ENCODE measurements at places on chromosomes 1 and 21. TPM values are rescaled to one million over a fixed set of nuclear protein-coding genes. Genes with fewer than 3 reads are reported as not detected.
A peak's percentile ranks its signal among the peaks of the same experiment; 100 is the strongest.

DNA sequence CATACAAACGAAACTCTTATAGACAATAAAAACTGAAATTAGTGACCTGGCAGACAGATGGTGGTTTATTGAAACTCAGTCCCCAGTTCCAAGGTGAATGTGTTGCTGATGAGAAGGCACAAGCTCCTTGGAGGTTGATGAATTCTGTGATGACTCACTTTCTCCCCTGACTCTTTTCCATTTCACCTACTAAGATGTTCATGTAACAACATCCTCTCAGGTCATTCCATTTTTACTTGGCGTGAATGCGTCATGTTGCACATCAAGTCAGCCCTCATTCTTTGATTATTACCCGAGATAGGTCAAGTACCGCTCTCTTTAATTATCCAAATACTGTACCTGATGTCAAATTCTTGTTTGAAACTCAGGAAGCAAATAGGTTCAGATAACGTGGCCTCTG, 10.1 kb upstream of the IL10RB start:
- DNase-seq, result no peak
- H3K4me1 ChIP-seq, result no peaks in the 10 kb centered on the region
- peaks cover 4% of the 10 kb centered on the region for H3K36me3 ChIP-seq
- H3K27me3 ChIP-seq, result no peaks in the 10 kb centered on the region
- H3K27ac ChIP-seq, result no peak overlapping the region

DNA sequence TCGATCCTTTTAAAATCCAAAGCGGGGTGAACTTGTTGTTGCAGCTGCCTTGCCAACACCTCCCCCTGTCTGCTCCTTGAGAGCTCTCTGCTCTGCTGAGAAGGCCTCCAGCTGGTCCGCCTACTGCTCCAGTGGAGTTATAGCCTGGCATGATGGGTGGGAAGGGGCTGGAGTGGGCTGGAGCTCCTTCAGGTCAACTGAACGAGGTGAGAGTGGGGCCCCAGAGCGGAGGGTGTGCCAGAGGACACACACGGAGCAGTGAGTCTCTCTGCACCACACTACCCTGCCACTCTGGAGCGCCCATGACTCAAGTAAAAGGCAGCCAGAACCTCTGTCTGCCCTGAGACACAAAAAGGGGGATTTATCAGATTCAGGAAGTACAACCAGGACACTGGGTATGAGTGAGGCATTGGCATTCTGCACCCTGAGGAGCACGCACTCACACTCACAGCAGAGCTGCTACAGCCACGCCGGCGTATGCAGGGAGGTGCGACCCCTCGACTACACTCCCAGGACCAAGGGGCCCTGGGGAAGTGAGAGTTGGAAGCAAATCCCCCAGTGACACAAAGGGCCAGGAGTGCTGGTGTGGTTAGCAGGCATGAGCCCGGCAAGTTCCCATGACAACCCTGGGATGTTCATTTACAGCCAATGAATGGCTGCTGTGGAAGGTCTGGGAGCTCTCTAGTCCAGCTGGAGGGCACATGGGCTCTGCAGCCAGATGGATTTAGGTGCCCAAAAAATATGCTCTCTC, 28.0 kb upstream of the EVA1B start:
- no peaks in the 10 kb centered on the region for H3K27me3 ChIP-seq
- peak overlapping the region; percentile 41 for H3K27ac ChIP-seq
- no peak for DNase-seq
- no peak overlapping the region for H3K4me3 ChIP-seq
- H3K4me1 ChIP-seq, result no peaks in the 10 kb centered on the region

GRCh38 chr1:20742671-20743070, 10.2 kb upstream of the SH2D5 start:
- H3K27ac ChIP-seq, result no peak overlapping the region
- no peaks in the 10 kb centered on the region for H3K4me1 ChIP-seq
- DNase-seq, result no peak
- no peaks in the 10 kb centered on the region for H3K27me3 ChIP-seq

Gene RIMKLA
- 2.0 TPM for total RNA-seq

DNA sequence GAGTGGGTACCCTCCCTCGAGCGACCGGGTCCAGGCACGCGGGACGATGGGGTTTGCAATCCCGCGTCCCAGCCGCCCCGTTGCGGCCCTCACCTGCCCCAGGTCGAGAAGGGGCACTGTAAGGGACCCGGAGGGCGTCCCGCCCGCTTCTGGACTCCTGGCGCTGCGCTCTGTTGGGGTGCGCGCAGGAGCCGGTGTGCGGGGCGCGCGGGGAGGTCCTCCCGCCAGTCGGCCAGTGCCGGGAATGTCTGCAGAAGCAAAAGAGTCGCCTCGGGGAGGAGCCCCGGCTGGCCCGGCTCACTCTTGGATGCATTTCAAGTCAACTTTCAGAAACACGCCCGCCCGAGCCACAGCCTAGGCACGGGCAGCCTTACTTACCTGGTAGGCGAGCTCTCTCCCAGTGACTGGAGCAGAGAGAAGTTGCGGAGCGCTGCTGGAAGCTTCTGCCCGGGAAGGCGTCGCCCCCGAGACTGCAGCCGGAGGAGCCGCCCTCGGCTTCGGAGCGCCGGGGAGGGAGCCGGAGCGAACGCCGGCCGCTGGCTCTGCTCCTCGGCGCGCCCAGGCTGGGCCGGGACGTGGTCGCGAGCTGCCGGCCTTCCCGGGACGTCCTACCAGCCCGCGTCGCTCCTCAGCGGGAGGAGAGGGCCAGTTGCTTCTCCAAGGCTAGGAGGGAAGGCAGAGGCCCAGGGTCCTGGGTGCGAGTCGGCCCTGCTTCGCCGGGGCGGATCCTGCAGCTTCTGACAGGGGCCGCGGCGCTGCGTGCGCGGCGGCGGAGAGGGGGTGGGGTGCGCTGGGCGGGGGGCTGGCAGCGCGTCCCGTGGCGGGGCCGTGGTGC, at the start of gene LMX1A:
LMX1A (minus strand) TSS at position 739 of the 835 bp plus-strand sequence. CDS start 1,156 bp downstream, outside the sequence.
- H3K27me3 ChIP-seq, result peaks cover 17% of the 10 kb centered on the region
- H3K27ac ChIP-seq, result no peak within 1 kb of the TSS
- peak within 1 kb of the TSS; percentile 22 for H3K4me3 ChIP-seq
- H3K36me3 ChIP-seq, result no peaks in the 10 kb centered on the region
- no peaks in the 10 kb centered on the region for H3K4me1 ChIP-seq
- no peak for DNase-seq

- H3K4me3 ChIP-seq, result no peak overlapping the region
- H3K27me3 ChIP-seq, result no peaks in the 10 kb centered on the region
- no peaks in the 10 kb centered on the region for H3K4me1 ChIP-seq
- H3K27ac ChIP-seq, result no peak overlapping the region
- DNase-seq, result no peak
Observed at GRCh38 chr1:244080343-244080929, 29.4 kb downstream of the ZBTB18 start.

Measured in pancreas (tissue), 10 donors.